ENCODE measurements at places on chromosomes 3 and 15. TPM values are rescaled to one million over a fixed set of nuclear protein-coding genes. Genes with fewer than 3 reads are reported as not detected.

DNA sequence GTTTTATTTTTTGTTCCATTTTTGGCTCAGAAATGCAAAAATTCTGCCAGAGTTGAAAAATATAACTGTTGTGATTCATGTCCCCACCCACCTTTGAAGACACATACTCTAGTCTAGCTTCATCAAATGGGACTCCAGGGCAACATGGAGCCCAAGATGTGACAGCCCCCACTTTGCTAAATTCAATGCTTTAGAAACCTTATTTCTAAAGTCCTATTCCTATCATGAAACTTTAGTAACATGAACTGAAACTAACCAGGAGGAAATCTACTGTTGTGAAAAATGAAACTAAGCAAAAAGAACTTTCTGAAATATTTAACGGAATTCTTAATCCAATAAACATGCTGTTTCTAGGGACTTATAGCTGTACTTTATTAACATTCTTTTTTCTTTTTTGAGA lies 20.3 kb downstream of the UBP1 start:
- DNase-seq: no peak

GRCh38 chr3:47380026-47380600 lies 708 bp upstream of the PTPN23 start:
- DNase-seq: no peak

DNA sequence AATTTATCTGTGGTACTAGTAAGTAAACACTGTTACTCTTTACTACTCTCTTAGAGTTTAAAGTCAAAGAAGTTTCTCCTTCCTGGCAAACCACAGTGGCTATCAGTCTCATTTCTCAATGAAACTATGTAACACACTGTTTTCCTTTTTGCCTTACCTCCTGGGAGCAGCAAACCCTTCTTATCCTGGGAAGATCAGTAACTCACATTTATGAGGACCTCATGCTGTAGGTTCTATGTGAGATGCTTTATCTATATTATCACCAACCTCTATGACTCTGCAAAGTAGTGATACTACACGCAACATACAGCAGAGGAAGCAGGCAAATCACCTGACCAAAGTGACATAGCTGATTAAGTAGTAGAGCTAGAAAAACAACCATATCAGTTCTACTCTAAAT lies 35.3 kb downstream of the PBRM1 start:
- no peak for DNase-seq

DNA sequence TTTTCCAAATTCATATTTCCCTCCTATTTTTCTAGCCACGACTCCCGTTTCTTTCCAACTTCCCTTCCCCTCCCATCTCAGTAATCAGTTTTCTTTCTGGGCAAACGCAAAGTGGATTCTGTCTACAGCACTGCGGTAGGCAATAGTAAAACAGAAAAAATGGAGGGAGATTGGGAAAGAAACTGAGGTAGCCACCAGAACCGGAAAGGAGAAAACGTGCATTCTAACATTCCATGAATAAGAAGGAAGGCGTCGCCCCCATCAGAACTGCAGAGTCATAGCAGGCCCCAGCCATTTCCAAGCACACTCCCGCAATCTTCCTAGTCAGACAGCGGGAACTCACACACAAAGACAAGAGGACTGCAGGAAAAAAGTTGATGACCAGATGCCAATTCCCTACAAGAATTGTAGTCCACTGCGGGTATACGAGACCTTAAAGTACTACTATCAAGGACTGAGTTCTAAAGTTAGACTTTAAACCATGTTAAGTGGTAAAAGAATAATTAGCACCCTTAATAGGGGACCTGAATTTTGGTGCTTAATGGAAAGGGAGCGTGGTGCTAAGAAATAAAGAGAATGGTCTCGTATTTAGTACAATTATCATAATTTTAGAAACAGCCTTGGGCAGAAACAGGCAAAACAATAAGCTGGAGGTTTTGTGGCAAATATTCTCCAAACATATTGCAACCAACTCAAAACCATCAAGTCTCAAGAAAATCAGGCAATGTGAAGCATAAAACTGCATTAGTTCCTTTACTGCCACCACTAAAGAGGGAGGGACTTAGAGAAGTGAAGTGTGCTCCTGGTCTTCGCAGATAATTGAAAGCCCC lies 1.4 kb downstream of the PFN2 start:
- DNase-seq: peak; percentile 79

DNA sequence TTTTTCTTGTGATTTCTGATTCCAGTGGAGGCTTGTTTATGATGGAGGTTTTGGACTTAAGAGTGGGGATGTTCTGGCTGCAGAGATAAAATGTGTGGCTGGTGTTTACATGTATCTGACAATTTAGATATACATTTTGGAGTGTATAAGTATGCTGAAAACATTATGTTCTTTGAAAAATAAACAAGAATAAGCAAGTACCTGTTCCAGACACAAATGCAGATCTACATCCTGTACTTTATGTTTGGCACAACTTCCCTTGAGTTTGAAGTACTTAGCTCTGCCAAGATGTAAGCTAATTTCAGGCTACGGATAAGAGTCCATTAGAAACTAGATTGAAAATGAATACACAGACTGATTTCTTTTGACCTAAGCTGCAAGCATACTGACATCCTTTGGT lies 277.2 kb downstream of the CHST2 start:
- DNase-seq: no peak

GRCh38 chr15:92395098-92395635 lies 1.5 kb downstream of the ST8SIA2 start:
- DNase-seq: no peak

DNA sequence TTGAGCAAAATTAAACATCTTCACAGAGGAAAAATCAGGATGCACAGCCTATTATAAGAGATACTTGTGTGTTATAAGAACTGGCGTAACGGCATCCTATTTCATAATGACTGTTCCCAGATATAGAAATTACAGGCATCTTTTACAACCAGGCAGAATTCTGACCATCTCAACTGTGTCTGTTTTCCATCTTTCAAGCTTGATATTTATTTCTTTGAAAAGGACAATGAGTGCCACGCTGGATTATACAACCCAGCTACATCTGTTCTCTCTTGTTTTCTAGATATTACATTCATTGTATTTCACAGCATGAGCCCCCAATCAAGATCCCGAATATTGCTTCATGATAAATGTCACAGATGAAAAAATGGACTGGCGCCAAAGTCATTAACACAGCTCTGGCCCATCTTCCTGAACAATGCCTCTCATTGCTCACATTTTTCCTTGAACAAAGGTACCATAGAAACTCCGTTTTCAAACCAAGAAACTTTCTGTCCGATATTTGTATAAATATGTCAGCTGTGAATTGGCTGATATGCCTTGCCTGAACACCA lies 420.6 kb downstream of the TBL1XR1 start:
- DNase-seq: no peak

GRCh38 chr15:59594493-59594942 lies 17.1 kb upstream of the GCNT3 start:
- DNase-seq: peak; percentile 98

DNA sequence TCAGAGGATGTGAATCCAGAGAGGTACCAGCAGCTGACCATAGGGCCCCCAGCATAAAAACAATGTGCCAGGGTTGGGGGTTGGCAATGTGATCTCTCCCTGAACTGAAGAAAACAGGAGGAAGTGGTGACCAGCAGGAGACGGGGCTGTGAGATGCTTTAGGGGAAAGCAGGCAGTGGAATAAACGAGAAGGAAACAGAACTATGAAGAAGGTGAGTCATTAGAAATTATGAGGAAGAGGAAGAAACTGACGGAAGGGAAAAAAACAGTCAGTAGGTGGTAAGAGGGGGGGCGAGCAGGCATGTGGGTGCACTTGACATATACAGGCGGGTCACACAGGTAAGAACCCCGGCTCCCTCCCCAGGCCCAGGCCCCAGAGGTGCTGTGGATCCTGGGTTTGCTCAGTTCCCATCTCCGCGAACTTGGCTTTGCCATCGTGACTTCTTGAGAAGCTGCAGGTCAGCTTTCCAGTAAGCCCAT lies 42.2 kb upstream of the B3GNT5 start:
- DNase-seq: no peak

- no peak for DNase-seq
These were observed 208.2 kb upstream of the SGO1 start for GRCh38 chr3:20394243-20394642.

- DNase-seq: peak; percentile 23
These were observed 1.0 kb downstream of the RFX7 start for GRCh38 chr15:56242576-56243162.

- no peak for DNase-seq
These were observed 1234.7 kb downstream of the ROBO2 start for GRCh38 chr3:78274475-78275065.

- no peak for DNase-seq
These were observed 54.6 kb upstream of the EIF1B start for GRCh38 chr3:40254891-40255290.

DNA sequence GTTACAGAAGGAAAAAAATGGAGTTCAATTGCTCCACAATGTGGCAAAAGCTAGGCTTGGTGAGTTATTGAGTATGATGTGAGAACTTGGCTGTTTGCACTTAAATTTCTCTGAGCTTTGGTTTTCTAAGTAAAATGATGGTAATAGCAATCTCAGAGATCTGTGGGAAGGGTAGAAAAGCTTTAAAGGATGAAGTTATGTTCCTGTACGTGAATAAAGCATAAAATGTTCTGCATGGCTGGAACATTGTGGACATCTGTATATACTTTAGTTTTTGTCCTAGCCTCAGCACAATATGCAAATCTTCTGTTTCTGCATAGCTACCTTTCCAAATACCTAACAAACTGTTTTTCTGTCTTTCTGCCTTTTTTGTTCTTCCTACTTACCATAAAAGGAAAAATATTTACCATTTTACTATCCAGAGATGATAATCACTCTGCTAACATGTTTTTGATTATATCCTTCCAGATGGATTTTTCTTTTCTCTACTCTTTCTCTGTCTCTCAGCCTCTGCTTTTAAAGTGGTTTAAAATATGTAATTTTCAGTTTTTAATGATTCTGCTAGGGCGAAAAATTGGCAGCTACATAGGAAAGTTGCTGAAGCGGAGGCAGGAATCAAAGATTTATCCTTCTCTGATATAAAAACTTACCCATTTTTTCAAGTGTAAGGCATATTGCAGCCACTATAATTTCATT lies 188.1 kb downstream of the FNDC3B start:
- no peak for DNase-seq

GRCh38 chr15:48090115-48090514 lies 30.7 kb upstream of the SLC24A5 start:
- no peak for DNase-seq

- DNase-seq: no peak
These were observed 11.4 kb downstream of the EIF4G1 start for GRCh38 chr3:184325715-184326369.

- no peak for DNase-seq
These were observed 246.8 kb downstream of the SLCO3A1 start for GRCh38 chr15:92100301-92100700.

DNA sequence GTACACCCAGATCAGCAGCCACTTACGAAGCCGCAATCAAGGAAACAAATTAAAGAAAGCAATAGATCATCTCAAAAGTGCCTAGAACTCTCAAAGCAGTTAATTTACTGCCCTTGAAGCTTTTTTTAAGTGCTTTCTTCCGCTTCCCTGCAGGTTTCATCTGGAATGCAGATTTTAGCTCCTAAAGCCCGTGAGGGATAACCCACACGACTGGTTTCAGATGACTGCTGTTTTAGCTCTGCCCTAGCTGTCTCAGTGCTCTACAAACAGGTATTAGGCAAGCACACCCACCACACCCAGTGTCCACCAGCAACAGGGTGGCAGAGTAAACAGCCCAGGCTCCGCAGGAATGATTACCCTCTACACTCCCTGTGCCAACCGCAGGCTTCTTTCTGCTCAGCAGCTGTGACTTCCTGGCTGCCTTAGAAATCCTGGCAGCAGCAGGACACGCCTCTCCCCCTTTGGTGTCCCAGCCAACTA lies 126.0 kb downstream of the FMN1 start:
- peak; percentile 91 for DNase-seq

GRCh38 chr3:31978553-31978952 lies 2.5 kb downstream of the OSBPL10 start:
- DNase-seq: no peak

GRCh38 chr3:132549890-132550578 lies 47.0 kb upstream of the ACKR4 start:
- DNase-seq: no peak

DNA sequence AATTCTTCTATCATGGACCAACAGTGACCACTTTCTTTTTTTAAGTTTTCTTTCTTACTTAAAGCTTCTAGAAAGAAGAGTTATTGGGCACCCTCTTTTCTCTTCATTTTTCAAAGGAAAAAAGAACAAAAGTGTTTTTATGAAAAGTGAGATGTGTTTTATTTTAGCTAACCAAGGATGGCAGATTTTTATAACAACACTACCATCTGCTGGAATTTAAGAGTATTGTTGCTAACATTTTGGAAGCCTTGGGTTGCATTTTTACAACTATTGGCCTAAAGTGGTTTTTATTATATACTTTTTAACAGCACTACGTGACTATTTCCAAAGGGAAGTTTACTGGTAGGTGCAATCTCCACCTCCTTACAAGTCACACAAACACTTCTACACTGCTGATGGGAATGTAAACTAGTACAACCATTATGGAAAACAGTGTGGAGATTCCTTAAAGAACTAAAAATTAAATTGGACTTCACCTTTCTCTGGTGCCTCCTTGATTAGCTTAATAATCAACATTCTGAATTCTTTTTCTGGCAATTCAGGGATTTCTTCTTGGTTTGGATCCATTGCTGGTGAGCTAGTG lies 237.7 kb upstream of the AGTR1 start:
- no peak for DNase-seq

DNA sequence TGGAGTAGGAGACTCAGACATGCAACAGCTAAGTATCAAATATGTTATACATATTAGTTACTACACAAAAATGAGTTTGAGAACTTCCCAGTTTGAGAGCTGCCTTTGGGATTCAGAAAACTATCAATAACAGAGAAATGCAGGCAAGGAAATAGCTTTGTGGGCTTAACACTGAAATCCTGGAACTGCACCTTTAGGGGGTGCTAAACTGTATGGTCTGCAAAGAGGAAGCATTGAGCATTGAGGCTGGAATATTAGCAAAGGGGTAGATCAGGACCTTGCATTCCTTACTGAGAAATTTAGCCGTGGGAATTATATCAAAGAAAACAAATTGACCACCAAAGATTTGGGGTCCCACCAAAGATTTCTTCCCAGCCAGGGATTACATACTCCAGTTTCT lies 580.0 kb downstream of the ZNF385D start:
- peak; percentile 6 for DNase-seq

DNA sequence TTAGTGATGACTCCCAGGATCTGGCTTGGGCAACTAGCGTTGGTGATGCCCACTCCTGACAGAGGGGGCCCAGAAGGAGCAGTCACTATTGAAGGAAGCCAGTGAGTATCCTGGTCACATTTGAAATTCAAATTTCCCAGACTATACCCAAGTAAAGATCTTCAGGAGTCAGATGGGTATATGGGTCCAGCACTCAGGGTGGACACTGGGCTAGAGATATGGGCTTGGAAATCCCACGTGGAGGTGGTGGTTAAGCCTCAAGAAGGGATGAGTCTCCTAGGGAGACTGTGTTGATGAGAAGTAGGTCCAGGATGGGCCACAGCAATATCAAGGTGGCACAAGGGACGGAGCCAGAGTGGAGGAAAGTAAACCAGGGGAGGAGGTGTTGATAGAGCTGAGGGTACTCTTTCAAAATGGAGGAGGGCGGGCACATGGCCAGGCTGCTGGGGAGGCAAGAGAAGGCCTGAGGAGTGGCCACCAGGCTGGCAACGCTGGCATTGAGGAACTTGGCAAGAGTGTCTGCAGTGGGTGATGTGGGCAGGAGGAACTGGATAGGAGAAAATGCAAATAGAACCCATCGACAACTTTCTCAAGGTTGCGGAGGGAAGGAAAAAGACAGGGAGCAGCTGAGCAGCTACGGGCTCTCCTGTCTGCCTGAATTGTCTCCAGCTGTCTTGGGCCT lies 3.7 kb upstream of the SLCO2A1 start:
- DNase-seq: no peak

ZKSCAN7 gene
- 17.5 TPM for total RNA-seq

PLA2G4D gene
- not detected for total RNA-seq

KNL1 gene
- total RNA-seq: 19.8 TPM

EIF4G1 gene
- 250 TPM for total RNA-seq

EAF2 gene
- total RNA-seq: not detected

CPNE4 gene
- total RNA-seq: 0.96 TPM
